ENCODE measurements at places on chromosomes 4 and X.

DNA sequence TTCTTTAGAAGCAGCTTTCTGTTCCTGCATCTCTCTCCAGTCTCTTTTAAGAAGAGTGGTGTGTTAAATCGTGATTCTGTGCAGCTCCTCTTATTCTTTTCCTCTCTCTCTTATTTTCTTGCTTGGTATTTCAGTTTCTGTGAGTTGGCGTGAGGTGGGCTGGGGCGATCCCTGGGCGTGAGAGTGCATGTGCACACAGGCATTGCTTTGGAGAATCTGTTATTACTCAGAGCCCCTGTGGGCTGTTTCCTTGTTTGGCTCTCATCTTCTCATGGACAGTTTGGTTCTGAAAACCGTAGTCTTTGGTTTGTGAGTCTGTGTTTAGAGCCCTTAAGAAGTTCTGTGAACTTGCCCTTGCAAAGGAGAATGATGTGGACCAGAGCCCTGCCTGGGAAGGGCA lies 97.2 kb upstream of the CLNK start:
- DNase-seq: no peak

GRCh38 chr4:8209181-8209874 lies 10.2 kb downstream of the SH3TC1 start:
- DNase-seq: no peak

DNA sequence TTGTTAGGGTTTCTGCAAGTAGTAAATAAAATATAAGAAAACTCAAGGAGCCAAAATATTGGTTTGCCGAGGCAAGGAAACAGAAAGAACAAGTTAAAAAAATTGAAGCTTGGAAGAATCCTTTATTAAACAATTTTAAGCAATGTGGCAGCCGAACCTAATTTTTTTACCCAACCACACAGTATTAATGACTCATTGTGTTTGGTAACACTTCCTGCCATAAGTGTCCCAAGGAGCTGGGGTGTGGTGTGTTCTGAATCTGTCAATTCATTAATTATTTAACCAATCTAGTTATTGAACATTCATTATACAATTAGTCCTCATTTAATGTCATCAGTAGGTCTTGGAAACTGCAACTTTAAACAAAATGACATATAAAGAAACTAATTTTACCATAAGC lies 19.3 kb upstream of the CPE start:
- peak; percentile 44 for DNase-seq

- DNase-seq: no peak
These were observed 61.3 kb downstream of the HCCS start for GRCh38 chrX:11172415-11172814.

- no peak for DNase-seq
These were observed 54.1 kb downstream of the ARHGAP10 start for GRCh38 chr4:147786031-147786430.

DNA sequence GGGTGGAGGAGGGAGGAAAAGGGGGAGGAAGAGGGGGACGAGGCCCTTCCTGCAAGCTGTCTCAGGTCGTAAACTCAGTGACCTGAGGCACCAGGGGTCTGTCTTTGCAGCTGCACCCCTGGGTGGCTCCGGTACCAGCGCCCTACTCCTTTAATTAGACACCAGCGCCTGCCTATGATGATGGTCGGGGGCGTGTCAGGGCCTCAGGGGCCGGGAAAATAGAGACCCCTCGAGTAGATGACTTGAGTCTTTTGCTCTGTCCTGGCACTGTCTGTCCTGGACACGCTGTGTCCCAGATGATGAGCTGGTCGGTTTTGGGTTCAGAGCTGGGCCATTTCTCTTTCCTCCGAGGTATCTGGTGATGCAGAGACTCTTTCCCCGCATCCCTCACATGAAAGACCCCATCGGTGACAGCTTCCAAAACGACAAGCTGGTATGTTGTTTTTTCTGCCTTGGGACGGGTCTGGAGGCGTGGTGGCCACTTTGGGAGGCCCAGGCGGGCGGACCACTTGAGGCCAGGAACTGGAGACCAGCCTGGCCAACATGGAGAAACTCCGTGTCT lies 11.2 kb downstream of the SLC25A6 start:
- DNase-seq: no peak

- DNase-seq: no peak
These were observed 113.5 kb upstream of the TTC29 start for GRCh38 chr4:147059064-147059731.

DNA sequence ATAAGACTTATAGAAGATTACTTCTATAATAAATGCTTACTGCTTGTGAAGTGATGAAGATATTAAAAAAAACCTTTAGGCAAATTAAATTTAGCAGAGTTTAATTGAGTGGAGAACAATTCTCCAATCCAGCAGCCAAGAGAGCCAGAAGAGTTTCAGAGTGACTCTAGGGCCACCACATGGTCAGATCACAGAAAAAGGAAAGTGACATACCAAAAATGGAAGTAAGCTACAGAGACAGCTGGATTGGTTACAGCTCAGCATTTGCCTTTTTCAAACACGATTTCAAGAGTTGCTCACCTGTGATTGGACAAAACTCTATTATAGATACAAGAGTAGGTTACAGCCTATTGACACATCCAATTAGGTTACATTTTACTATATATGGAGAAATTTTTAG lies 79.0 kb upstream of the TRAM1L1 start:
- DNase-seq: no peak

- no peak for DNase-seq
These were observed 19.0 kb downstream of the MAGEC2 start for GRCh38 chrX:142186103-142186502.

DNA sequence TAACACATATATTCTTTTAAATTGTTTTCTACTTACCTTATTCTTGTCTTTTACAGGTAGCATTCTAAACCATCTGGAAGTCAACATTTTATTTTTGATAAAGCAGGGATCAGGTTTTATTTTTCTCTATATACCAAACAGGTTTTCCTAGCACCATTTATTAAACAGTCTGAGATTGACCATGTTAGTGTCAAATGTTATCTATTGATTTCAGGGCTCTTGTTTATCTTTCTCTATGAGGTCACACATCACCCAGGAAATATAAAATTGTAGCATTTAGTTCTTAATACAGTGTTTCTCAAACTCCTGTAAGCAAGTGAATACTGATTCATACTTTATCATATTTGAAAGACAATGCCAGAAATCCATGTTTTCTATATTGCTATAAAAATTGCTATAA lies 28.1 kb downstream of the PPP4R3C start:
- no peak for DNase-seq

DNA sequence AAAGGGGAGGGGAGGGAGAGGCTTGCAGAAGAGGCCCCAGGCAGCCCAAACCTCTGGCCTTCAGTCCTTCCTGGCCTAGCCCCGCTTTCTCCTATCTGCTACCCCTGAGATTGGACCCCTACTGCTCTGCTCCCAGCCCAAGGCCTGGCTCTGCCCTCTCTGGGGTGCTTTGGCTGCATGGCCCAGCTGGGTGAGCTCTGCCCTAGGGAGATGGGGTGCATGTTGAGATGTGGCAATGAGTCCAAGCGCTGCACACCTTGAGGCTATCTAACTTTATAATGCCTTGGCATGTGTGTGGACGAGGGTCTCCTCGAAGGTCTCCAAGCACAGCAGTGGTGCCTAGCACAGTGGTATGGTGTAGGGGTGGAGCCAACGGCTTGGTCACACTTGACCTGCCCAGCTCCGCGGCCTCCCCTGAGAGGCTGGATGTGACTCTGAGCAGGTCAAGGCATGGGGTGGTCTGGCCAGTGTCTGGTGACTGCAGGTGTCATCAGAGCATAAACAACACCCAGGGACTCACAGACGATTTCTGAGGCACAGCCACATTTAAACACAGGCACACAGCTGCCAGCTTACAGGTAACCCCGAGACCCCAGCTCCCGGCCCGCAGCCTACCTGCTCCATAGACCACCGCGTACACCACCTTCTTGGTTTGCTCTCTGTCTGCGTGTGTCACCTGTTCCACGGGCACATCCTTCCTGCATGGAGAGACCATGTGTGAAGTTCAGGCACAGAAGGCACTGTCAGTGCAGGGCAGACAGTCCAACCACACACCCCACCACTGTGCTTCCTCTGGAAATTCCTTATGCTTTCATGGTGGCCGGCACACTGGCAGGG lies 36.3 kb downstream of the NAT8L start:
- DNase-seq: no peak

GRCh38 chrX:133813971-133814370 lies 171.4 kb downstream of the GPC3 start:
- DNase-seq: no peak

DNA sequence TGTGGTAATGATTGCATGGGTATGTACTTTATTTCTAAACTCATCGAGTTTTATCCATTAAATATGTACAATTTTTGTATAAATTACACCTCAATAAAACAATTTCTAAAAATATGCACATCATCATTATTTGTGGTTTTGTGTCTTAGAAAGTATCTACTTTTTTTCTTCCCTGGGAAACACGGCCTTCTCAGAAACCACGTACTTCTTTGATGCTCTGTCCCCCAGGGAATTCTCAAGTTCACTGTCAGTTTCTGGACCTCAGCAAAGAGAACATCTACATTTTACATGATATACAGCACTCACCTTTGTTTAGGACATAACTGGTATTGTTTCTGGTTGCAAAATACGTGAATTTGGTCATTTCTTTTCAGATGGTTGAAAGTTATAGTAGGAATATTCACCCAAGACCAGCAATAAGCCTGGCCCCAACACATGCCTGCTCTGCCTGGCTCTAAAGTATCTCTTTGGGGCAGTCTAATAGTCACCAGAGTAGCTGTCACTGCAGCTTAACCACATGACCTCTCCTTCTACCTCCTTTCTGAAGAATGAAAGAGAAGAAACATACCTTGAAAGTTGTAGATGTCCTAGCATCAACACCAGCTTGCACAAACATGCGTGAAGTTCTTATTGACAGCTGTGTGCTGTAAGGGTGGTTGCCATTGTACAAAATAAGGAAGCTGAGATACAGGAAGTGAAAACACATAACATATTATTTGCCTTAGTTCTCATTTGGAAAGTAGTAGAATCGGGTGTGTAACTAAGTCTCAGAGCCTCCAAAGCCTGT lies 48.4 kb upstream of the SPANXN4 start:
- no peak for DNase-seq

GRCh38 chr4:177587989-177588388 lies 145.8 kb upstream of the AGA start:
- DNase-seq: no peak

All from fibroblast of pulmonary artery (primary cell).